GM04504 (cell line): ENCODE measurements at places on chromosomes 6 and 20.

DNA sequence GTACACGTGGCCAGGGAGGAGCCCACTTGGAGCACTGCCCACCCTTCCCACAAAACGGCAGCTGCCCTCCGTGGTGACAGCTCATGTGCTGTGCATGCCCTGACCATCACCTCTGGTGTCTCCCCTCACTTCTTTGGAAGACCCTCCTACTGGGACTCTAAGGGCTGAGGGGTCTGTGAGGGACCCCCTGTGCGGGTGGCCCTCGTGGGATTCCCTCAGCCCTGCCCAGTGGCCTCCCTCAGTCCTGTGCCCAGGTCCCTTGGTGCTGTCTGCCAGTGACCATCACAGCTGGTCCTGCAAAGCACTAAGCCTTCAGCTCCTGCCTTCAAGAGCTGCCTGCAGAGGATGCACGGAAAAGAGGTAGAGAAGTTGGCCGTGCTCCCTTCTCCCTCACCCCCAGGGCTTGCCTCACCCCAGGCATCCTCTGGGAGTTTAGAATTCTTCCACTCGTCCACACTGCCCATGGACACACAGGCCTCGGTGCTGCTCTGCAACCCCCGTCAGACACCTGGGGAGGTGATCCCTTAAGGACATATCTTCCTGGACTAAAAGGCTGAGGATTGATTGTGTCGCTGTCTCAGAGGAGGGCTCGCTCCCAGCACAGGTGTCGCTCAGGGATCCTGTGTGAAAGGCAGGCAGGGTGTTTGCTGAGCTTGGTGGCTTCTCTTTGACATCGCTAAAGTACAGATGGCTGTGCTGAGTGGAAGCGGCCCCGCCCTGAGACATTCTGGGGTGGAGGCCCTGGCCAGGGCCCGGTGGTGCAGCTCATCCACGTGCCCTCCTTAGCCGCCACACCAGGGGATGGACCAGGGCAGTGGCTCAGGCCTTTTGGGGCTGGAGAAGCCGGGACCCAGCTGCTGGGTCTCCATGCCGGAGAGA, 119.5 kb upstream of the FRMD1 start:
- DNase-seq: no peak

DNA sequence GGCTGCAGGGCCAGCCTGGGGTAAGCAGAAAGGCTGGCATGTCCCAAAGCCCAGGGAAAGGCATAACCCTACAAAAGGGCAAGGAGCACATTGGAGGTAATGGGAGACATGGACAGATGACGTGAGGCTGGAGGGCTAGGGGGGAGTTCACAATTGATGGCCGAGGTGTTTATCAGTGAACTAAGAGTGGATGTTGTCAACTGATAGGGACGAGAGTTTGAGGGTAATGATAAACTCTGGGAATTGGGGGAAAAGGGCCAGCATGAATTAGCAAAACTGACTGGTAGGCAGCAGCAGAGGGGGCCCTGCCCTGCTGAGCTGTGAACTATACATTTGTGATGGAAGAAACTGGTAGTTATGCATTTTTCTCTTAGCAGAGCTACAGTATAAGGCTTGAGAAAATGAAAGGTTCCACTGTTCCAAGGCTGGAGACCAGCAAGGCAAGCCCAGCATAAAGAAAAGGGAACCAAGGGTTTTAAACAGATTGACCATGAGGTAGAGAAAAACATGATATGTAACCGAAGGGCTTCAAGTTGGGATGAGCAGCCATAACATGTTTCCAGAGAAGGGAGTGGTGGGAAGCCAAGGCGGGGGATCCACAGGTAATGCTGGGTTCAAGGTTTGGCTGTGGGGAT, 98.1 kb upstream of the MLN start:
- no peak for DNase-seq

GRCh38 chr20:48912065-48912464, 9.4 kb upstream of the ARFGEF2 start:
- DNase-seq: no peak

- DNase-seq: no peak
These were observed 11.9 kb downstream of the SYNE1 start for GRCh38 chr6:152625213-152625612.

DNA sequence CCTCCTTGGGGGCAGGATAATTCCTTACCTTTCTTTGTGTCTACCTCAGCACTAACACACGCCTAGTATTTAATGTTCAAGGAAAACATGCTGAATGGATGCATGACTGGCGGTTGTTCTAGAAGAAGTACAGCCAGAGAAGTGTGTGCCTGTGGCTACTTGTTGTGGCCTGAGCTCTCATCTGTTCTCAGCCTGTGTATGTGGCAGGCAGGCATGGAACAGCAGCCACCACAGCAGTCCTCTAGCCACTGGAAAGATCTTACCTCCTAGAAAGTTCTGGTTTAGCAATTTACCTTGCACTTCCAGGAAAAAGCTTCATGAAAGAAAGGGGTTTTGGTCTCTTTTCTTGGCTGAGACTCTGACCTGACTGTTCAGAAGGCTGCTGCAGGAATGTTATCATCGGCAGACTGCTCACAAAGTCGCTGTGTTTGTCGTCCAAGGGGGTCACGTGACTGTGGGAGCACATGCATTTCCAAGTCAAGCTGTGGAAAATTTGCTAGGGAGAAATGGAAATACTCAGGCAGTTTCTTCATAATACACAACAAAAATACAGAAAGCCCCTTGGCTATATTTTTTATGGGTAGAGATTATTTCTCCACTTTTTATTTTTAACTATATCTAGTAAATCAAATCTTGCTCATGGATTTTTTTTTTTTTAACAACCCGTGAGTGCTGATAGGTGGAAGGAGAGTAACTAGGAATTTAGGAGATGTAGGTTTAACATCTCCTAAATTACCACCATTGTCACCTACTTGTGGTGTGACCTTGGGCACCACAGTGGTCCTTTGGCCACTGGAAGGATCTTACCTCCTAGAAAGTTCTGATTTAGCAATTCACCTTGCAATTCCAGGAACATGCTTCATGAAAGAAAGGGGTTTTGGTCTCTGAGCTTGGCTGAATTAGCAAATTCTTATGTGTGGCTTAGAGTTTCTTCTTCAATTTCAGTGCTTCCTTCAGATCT, 110.8 kb upstream of the GPR6 start:
- DNase-seq: peak; percentile 2

GRCh38 chr6:158920311-158920905, 79.6 kb downstream of the RSPH3 start:
- no peak for DNase-seq

- DNase-seq: no peak
These were observed 71.6 kb downstream of the TFAP2A start for GRCh38 chr6:10343320-10343719.

- no peak for DNase-seq
These were observed 99.9 kb downstream of the OTOR start for GRCh38 chr20:16848061-16848460.

- DNase-seq: no peak
These were observed 2.4 kb downstream of the CABLES2 start for GRCh38 chr20:62404761-62405107.

DNA sequence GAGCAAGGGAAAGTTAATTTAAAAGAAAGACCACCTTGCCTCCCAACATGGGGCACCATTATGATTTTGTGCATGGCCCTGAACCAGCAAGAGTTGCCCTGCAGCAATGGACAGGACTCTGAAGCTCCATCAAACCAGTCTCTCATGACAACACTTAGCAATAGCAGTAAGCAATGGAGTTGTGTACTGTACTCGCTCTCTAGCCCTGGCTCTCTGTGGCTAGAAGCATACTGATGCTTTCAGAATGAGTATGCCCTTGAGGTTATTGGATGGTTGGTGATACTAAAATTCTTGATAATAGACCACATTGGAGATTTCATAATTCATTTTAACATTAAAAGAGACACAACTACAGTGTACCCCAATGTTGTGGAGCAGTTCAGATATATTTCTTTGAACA, 23.2 kb upstream of the LMBRD1 start:
- no peak for DNase-seq

DNA sequence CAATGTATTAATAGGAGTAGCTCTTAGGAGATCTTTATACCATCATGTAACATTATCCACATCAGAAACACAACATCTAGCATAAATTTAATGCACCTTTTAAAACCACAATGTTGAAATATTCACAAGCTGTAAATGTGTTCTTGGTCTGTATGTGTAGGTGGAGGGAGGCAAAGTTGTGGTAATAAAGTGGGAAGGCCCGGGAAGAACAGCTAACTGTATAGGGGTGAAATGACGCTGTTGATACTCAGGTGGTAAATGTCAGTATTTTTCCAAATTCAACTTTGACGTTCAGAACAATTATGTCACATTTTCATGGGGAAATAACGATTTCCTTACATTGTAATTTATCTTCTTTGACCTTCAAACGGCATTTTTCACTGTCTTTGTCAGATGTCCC, 146.0 kb upstream of the STMND1 start:
- DNase-seq: no peak

- DNase-seq: no peak
These were observed 95.7 kb downstream of the TULP4 start for GRCh38 chr6:158408013-158408412.

GRCh38 chr6:68726337-68726736, 91.3 kb downstream of the ADGRB3 start:
- no peak for DNase-seq

- no peak for DNase-seq
These were observed 482.0 kb upstream of the CHD6 start for GRCh38 chr20:42100137-42100704.

DNA sequence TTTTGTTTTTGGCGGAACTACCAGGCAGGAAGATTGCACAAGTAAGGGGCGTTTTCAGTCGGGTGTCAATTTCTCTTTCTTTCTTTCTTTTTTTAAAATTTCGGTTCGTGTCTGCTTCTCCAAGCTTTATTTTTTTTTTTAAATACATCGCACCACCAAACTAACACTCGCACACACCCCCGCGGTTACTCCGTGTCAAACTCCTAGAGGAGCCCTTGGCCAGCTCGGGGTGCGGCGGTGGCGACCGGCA, 338 bp downstream of the UTRN start:
- DNase-seq: no peak

GRCh38 chr6:148927586-148927985, 180.8 kb downstream of the UST start:
- DNase-seq: no peak

GRCh38 chr6:113909224-113909856, 52.2 kb downstream of the MARCKS start:
- DNase-seq: peak; percentile 65

- no peak for DNase-seq
These were observed 597.9 kb downstream of the RNF144B start for GRCh38 chr6:18985061-18985460.

DNA sequence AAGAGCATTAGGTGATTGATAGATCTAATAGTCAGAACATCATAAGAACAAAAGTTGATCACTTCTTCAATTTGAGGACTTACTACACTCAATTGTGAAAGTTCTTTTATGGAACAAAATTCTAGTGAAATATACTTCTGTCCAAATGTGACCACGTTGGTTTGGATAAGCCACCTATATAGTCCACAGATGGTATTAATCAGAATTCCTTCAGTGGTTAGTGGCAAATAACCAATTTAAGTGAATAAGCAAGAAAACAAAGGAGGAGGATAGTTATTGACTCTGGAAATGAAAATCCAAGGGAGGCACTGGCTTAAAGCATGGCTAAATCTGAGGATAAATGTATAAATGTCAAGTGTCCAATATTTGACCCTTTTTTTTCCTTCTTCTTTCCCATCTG, 268.5 kb upstream of the MARCKS start:
- peak; percentile 42 for DNase-seq

- peak; percentile 86 for DNase-seq
These were observed 39.7 kb downstream of the ANKEF1 start for GRCh38 chr20:10074513-10074912.

GRCh38 chr20:17500826-17501225, 30.4 kb downstream of the BFSP1 start:
- DNase-seq: no peak

DNA sequence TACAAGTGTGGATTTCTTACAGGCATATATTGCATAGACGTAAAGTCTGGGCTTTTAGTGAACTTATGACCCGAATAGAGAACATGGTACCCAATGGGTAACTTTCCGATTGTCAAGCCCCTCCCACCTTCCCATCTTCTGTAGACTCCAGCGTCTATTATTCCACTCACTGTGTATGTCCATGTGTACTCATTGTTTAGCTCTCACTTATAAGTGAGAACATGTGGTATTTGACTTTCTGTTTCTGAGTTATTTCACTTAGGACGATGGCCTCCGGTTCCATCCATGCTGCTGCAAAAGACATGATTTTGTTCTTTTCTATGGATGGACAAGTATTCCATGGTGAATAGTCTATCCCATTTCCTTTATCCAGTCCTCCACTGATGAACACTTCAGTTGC, 306.4 kb downstream of the CD83 start:
- no peak for DNase-seq

GRCh38 chr6:53581173-53581773, 36.4 kb upstream of the GCLC start:
- peak; percentile 62 for DNase-seq
